ENCODE measurements at places on chromosomes 13 and 19.

GRCh38 chr13:113410472-113411201, 42.7 kb downstream of the ADPRHL1 start:
- DNase-seq, result no peak

- DNase-seq, result no peak
Measured at GRCh38 chr19:4772566-4772965, 19.0 kb upstream of the FEM1A start.

DNA sequence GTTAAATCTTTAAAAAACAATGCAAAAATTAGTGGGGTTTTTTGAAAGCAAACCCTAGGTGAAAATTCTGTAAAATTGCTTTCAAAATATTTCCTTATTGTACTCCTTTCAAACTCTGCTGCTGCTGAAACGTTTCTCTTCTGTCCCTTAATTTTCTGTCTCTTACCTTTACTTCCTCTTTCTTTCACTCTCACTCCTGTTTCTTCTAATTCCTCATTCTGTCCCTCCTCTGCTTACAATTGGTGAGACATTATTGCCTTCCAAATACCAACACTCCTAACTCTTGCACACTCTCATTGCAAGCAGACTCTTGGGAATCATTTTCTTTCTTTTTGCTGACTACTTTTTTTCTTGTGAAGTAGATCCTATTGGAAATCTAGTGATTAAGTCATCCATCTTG, 685.6 kb upstream of the SLITRK1 start:
- DNase-seq, result no peak

DNA sequence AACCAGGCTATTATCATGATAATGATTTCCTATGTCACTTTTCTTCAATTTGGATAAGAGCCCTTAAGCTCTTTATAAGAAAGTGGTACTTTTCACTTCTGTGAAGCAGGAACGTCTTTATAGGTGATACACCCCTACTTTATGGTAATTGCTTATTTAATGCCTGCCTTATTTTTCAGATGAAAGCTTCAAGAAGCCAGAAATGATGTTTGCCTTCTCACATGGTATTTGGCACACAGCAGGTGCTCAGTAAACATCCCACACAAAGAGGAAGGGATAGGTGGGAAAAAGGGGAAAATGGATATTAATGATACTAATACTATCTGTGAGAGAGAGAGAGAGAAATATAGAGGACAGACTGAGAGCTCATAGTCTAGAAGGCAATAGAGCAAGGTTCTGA, 29.0 kb upstream of the WASF3 start:
- no peak for DNase-seq

DNA sequence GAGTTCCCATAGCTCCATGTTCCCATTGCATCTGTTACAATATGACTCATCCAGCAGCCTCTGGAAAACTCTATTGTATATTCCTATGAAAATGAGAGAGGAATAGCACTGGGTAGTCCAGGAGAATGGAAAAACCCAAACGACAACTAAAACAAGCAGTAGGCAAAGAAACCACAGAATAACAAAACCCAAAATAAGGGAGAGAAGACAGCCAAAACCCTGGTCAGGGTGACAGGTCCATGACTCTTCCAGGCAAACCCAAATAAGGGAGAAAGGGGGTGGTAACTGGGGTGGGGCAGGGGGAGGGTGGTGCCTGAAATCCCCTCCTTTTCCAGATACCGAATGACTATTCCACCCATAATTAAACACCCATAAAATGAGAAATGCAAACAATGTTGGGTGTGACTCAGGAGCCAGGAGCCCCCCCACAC, 4.0 kb upstream of the ZNF8 start:
- no peak for DNase-seq

GRCh38 chr13:112725346-112726015, 35.6 kb downstream of the ATP11A start:
- peak; percentile 91 for DNase-seq

- no peak for DNase-seq
Measured at GRCh38 chr13:106481919-106482318, 53.5 kb downstream of the EFNB2 start.

GRCh38 chr13:31891472-31891871, 140.1 kb upstream of the FRY start:
- DNase-seq, result no peak

- DNase-seq, result no peak
Measured at GRCh38 chr19:47095476-47096099, 18.0 kb downstream of the ZC3H4 start.

DNA sequence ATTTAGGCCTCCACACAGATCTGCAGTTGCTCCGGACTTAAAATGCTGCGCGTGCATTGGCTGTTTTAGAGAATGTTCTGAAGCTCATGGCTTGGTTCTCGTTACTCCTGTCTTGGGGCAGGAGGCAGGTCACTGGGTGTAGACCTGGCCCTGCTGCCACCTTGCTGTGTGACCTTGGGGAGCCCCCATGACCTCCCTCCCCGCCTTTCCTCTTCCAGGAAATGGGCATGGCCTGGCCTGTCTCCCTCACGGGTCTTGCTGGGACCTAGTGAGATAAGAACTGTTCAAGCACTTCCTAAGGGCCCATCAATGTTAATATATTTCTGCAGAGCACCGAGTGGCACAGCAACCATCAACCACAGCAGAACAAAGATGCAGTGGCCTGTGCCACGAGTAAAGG, 49.4 kb downstream of the KLF2 start:
- no peak for DNase-seq

DNA sequence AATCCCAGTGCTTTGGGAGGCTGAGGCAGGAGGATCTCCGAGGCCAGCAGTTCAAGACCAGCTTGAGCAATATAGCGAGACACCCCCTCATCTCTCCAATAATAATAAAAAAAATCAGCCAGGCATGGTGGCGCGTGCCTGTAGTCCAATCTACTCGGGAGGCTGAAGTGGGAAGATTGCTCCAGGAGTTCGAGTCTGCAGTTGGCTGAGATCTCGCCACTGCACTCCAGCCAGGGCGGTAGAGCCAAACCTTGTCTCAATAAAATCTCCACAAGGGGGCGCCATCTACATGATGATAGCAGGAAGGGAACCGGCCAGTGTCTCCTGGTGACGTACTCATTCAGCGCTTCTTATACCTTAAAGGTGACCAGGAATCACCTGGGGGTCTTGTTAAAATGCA, 13.6 kb upstream of the C5AR1 start:
- peak; percentile 74 for DNase-seq

DNA sequence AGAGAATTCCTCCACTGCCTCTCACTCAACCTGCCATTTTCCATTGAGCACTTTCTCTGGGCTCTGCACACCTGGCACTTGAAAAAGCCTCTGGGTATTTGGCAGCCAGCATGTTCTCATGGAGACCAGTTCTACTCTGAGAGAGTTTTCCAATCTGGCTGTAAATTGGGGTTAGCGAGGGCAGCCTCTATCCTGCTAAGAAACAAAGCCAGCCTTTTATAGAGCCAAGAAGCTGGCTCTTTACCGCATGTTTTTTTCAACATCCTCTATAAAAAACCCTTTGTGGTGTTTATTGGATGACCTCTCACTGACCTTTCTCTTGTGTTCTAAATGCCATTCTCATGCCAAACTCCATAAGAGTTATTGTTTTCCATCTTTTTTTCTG, 52.6 kb upstream of the RCBTB2 start:
- DNase-seq, result peak; percentile 71
